ENCODE measurements at places on chromosomes 6 and 20. TPM values are rescaled to one million over a fixed set of nuclear protein-coding genes. Genes with fewer than 3 reads are reported as not detected.

DNA sequence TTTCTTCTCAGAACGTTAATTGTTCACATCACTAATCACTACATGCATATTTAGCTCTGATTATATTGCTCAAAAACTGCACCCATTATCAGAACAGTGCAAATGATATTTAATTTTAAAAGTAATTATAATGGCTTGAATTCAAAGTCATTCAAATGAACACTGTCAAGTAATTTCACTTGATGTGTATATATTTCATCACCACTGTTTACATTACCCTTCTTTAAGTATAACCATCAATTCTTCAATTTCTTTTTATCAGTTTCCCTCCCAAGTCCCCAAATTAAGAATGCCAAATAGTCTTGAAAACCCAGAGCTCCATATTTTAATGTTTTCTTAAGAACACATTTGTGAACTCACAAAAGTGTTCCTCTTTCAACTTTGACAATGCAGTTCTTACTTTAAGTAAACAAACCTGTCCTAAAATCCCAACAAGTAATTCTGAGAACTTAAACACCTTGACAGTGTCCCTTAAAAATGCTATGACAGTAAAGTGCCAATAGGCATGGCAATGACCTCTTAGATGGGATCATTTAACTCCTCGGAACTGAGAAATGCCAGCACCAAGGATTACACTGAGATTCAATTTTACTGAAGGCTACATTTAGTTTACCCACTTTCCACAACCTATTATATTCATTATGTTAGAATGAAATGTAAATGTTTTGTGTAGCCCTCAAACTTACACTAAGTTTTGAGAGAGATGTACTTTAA lies 16.7 kb upstream of the SNX14 start:
- no peak for DNase-seq

DNA sequence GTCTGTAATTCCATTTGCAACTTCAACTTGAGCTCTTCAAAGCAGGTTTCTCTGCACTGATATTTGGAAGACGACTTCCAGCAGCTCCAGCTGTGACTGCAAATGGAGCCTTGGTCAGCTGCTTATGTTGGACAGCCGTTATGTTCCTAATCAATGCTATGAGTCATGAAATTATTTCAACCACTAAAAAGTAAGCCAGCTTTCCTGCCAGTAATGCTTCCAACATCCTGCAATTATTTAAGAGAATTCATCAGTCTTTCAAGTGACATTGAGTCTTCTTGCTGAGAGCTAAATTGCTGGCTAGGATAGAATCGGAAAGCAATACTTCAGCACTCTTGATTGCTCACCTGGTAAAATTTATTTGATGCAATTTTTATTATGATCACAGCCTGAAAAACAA lies 375.7 kb downstream of the MMUT start:
- DNase-seq: no peak

GRCh38 chr20:19692685-19693119 lies 65.4 kb upstream of the RIN2 start:
- peak; percentile 46 for DNase-seq

- no peak for DNase-seq
Measured at GRCh38 chr6:166616261-166617238, 10.5 kb downstream of the RPS6KA2 start.

DNA sequence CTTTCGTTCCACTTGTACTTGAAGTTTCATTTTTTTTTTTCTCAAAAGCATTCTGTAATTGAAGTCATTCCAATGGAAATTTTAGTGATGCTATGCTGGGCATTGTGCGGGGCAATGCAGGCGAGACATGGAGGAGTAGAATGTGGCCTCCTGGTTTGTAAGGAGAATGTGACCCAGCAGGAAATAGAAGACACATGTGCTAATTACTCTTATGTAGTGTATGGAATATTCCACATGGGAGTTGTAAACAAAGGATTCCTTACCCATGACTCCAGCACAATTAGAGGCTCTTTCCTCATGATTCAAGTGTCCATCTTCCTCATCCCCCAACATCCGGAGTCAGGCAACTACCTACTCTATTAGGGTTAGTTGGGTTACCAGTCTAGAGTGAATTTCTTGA lies 14.9 kb upstream of the RFPL4B start:
- DNase-seq: no peak

GRCh38 chr20:23165307-23165750 lies 79.2 kb upstream of the CD93 start:
- DNase-seq: no peak

DNA sequence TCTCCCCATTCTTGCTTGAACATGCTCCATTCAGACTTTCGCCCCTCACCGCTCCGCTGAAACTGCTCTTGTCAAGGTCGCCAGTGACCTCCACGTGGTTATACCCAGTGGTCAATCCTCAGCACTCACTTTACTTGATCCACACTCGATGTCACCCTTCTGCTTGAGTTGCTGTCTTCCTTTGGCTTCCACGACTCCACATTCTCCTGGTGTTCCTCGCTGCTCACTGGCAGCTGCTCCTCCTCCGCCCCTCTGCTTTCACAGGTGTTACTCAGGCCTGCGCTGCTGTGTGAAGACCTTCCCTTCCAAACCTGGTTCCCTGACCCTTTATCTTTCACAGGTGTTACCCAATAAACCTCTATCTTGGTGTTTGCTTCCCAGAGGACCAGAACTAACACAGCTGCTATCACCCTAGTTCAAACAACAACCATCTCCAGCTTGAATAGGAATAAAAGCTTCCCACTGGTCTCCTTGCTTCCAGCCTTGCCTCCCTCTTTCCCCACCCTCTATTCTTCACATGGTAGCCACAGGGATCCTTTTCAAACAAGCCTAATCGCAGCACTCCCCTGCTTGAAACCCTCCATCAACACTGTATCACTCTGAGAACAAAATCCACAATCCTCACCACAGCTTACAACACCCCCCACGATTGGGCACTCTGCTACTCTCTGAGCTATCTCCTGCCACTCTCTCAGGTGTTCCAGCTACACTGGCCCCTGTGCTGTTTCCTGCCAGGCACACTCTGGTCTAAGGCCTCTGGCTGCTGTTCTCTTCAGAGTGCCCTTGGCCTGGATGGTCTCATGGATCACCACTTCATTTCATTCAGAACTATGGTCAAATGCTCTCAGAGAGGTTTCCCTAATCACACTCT lies 10.7 kb downstream of the PPIL1 start:
- no peak for DNase-seq

RSPO3 gene
- total RNA-seq: 0.81 TPM

LY6G6F gene
- not detected for total RNA-seq

EFCAB8 gene
- 0.20 TPM for total RNA-seq

- DNase-seq: peak; percentile 80
Measured at GRCh38 chr6:110874880-110875547, 429 bp downstream of the AMD1 start.

GRCh38 chr6:78749326-78749725 lies 118.0 kb upstream of the IRAK1BP1 start:
- DNase-seq: no peak

GRCh38 chr20:11654766-11655165 lies 262.9 kb upstream of the BTBD3 start:
- DNase-seq: no peak

DNA sequence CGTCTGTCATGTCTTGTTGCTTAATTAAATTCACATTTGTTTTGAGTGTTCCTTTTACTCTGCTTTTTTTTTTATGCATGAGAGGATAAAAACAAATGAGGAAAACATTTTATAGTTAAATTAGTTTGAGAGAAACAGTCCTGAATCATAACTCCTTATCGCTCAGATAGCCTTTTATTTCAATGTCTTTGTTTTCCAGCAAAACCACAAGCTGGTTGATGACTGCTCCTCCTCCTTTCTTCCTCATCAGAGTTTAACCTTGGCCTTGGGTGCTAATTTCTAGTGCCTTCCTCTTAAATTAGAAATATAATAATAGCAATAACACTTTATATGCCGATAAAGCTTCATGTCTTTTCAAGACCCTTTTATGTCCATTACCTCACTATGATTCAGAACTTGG lies 3.1 kb downstream of the NOX3 start:
- no peak for DNase-seq

- no peak for DNase-seq
Measured at GRCh38 chr6:139354189-139354588, 20.3 kb downstream of the CITED2 start.

DNA sequence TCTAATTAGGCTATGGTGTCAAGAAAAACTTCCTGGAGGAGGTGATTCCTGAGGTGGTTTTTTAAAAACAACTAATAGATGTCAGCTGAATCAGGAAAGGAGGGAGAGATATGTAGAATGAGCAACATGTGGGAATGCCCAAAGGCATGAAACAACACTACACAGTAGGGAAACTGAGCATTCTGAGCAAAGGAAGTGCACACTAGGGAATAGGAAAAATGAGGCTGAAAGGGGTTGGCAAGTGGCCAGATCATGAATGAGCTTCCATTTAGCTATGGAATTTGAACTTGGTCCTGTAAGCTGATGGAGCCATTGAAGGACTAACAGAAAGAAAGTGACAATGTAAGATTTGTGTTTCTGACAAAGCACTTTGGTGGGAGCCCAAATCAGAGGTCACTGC lies 16.9 kb upstream of the SLC35F1 start:
- no peak for DNase-seq

GRCh38 chr20:55678126-55678525 lies 327.2 kb downstream of the CBLN4 start:
- DNase-seq: no peak

- DNase-seq: no peak
Measured at GRCh38 chr20:21500599-21500998, 13.3 kb downstream of the NKX2-2 start.

DNA sequence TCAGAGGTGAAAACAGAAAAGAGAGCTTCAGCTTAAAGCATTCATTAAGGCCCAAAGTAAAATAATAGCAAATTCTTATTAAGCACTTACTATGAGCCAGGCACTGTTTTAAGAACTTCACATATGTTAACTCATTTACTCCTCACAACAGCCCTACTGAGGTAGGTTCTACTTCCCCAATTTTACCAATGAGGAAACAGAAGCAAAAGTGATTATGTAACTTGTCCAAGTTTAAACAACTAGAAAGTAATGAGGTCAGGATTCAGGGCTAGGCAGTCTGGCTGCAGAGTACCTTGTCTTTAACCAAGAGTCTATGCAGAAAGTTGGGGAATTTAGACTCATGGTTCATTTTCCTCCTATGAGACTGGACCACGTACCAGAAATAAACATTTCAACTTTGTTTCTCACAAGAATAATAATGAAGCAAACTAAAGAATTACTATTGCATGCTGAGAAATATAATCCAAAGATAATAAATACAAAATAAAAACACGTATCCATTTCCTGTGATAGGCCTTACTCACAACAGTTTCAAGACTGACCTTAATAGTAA lies 3.8 kb downstream of the COL21A1 start:
- no peak for DNase-seq
